ENCODE measurements at places on chromosomes 2 and 18.

- no peak overlapping the region for H3K4me3 ChIP-seq
- no peak for DNase-seq
These were observed 207.6 kb upstream of the TANK start for GRCh38 chr2:160952464-160953254.

DNA sequence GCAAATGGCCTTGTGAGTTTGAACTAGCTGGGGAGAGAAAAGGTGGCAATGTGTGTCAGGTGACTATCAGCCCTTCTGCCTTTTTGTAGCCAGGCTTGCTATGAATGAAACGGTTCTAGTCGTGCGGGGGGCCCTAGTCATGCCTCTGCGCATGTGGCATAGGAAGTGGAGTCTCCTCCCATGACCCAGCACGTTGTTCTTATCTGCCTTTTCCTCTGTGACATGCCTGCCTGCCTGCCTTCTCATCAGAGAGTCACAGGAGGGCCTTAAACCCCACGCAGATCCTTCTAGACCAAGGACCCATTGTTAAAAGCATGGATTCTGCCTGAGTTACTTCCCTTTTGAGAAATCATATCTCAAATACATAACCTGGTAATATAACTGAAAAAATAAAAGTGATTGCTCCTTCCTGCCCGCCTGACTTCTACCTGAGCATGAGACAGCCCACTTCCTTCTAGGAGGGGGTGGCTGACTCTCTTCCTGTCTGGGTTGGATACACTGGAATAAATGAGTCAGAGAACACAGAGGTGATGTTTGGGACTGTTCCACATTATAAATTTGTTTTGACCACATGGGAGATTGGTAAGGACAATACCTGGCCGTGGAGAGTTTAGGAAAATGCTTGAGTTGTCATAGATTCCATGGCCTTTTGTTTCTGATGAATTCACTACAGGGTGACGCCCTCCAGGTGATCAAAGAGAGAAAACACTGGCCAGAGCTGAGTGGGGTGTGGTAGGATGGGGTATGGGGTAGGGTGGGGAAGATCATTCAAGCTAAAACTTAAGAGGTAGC is 49.8 kb downstream of the FBLN7 start:
- no peak overlapping the region for H3K27ac ChIP-seq
- no peaks in the 10 kb centered on the region for H3K4me1 ChIP-seq
- no peak overlapping the region for H3K4me3 ChIP-seq
- DNase-seq = no peak

- DNase-seq = no peak
- H3K4me3 ChIP-seq = no peak overlapping the region
- H3K27ac ChIP-seq = no peak overlapping the region
- no peaks in the 10 kb centered on the region for H3K27me3 ChIP-seq
These were observed 34.8 kb upstream of the TWIST2 start for GRCh38 chr2:238813109-238813508.

DNA sequence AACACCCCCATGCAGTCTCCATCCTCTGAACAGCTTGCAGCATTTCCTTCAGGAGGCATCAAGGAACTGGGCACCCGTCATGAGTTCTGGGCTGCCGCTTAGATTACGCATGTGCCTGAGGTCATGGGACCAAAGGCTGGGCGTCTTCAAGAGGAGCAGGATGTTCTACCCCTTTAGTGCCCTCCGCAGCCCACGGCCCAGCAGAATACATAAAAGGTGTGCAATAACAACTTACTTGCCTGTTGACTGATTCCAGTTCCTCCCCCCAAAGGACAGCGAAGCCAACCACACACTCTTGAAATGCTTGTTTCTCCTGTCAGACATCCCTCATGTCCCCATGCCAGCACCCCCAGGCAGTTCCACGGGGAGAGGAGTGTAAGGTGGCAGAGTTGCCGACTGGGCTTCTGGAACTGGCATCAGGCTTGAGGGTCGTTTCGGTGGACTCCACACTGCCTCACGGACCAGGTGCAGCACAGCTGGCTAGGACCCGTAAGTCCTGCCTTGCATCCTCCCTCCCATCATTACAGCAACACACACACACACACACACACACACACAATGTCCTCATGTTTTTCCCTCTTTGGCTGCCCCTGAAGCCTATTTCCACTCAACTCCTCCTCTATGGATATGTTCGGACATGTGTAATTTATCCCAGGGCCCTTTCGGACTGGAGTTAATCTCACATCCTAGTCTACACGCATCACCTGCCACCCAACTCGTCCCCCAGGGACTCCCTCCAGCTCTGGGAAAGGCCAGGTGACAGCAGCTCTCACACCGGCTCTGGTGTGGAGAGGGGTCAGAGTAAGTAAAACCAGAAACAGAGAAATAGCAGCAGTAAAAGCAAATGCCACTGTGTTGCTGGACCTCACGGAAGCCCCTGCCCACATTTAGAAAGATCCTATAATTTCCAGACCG is 200.7 kb downstream of the BCL11A start:
- DNase-seq = no peak
- no peak overlapping the region for H3K27ac ChIP-seq
- H3K27me3 ChIP-seq = no peaks in the 10 kb centered on the region
- H3K36me3 ChIP-seq = no peaks in the 10 kb centered on the region
- no peaks in the 10 kb centered on the region for H3K4me1 ChIP-seq

All from right lobe of liver (tissue), 6 donors.